Vagina (tissue), 2 donors: ENCODE measurements at places on chromosomes 6 and 20.

GRCh38 chr6:144849920-144850319 lies 564.8 kb downstream of the UTRN start:
- DNase-seq: no peak

DNA sequence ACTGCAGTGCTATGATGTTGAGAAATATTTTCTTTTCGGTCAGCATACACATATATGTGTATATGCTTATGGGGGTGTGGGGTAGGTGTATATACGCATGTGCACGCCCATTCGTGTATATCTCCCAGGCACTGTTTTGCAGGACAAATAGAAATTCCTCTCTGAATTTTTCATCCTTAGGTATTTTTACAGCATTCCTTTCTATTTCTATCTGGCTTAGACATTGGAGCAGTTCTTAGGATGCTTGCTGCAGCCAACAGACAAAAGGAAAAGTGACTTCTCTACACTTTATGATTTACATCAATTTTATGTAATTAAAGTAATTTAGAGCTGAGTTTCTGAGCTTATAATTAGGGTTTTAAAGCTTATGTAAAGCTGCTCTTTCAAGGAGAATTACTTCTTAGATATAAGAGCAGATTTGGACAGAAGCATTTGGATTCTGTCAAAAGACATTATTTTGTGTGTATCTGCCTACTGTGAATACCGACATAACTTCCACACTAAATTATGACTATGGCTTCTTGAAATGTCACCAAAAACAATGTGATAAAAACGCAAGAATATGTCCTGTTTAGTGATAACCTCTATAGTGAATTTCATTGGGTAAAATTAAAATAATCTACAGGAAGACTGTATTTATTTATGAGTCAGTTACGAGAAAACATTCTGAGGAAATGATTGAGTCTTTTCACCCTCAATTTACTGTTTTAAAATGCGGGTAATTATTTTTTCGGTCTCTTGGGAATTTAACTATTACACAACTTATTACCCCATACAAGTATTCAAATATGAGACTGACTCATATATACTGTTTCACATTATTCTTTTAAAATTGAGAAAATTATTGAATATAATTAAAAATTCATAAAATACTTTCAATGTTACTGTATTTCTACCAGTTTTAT lies 21.3 kb upstream of the CEP43 start:
- no peak for DNase-seq

GRCh38 chr6:156890627-156891314 lies 113.6 kb downstream of the ARID1B start:
- no peak for DNase-seq

DNA sequence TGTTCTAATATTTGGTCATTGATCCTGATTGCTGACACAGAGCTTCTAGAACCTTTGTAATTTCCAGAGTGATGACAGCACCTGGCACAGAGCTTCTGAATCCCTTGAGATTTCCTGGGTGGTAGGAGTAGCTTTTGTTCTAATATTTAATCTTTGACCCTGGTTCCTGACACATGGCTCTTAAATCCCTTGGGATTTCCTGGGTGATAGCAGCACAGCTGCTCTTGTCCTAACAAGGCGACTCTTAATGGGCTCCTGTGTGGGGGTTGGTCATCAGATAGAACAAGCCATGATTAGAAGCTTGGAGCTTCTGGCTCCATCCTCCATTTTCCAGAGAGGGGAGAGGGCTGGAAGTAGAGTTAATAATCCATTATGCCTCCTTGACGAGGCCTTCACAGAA lies 18.4 kb downstream of the GMPR start:
- no peak for DNase-seq

- DNase-seq: no peak
These were observed 39.2 kb upstream of the LTV1 start for GRCh38 chr6:143803769-143804568.
